Mesothelial cell of epicardium (in vitro differentiated cells): ENCODE measurements at places on chromosomes 5 and 9. TPM values are rescaled to one million over a fixed set of nuclear protein-coding genes. Genes with fewer than 3 reads are reported as not detected.

KIF24 gene
- 3.5 to 3.9 TPM (median 3.5 TPM) in 3 replicates for total RNA-seq

RPP25L gene
- 20.2 to 24.6 TPM (median 24.5 TPM) in 3 replicates for total RNA-seq

PRR16 gene
- total RNA-seq, result 1.9 to 2.7 TPM (median 2.1 TPM) in 3 replicates

CDX1 gene
- 0.51 to 1.1 TPM (median 0.68 TPM) in 3 replicates for total RNA-seq

GLRA1 gene
- not detected in 3 replicates for total RNA-seq

ARSI gene
- total RNA-seq, result 18.5 to 19.1 TPM (median 18.8 TPM) in 3 replicates

TAF11L4 gene
- total RNA-seq, result not detected in 3 replicates

DNA sequence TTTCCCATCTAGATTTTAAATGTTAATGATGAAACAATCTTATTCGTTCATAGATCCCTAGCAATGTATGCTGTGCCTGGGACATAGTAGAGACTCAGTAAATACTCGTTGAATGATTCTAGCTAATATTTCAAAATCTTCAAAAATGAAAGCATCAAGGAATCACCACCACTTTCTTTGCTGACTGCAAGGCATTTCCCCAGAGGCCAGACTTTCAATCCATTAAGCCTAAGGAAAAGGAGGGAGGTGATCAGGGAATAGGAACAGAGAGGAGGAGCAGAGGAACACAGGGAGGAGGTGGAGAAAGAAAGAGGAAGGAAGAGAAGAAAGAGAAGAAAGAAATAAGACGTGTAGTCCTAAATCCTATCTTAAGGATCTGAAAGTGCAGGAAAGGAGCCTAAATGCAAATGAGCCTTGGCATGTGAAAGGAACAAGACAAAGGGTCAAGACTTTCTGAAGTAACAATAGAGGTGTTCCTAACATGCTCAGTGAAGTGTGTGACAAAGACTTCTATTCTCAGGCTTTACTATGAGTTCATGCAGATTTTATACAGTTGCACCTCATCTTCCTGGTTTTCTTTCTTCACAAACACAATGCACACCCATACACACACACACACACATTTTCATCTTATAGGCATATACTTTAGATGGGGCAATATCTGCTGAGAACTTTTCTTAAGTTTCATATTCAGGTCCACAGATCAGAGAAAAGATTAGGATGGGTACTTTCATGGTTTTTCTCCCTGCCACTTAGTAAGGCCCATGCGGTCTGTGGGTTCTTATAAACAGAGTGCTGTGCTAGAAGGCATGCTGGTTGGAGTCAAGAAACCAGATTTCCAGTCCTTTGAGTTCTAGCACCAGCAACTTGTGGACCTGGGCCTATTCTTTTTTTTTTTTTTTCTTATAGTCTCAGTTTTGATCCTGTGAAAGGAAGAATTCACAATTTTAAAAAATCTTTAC, 512.2 kb upstream of the TNC start:
- DNase-seq, result no peak

GRCh38 chr9:112104401-112104800, 70.7 kb downstream of the SUSD1 start:
- DNase-seq, result no peak

DNA sequence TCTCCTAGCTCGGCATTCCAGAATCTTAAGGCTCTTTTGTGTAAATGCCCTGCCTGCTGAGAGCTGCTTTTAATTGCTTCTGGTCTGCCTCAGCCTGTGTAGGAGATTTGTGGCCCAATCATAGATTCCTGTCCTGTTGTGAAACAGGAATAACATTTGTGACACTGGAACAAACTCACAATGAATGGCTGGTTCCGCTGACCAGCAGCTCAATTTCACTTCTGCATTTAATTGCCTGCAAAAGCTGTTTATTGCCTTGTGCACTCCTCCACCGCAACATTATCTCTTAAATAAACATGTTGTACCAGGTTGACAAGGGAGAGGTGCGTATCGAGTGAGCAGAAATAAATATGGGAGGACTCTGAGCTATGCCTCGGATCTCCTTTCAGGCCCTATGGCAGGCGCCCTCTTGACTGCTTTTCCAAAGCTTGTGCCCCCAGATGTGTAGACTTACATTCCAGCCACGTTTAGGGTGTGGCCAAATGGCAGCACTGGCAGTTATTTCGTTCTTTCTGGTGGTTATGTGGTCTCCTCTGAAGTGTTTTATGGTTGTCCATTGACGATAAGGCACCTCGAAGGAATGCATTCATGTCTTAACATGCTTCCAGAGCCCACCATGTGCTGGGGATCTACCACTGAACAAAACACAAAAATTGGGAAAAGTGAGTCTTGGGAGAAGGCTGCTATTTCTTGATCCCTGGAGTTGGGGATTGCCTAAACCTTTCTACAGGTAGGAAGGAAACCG, 58.1 kb downstream of the DMRT1 start:
- no peak for DNase-seq

GRCh38 chr5:143142596-143143435, 260.7 kb downstream of the NR3C1 start:
- peak; percentile 46 for DNase-seq

- DNase-seq, result no peak
Measured at GRCh38 chr9:10000669-10001068, 612.1 kb downstream of the PTPRD start.

- DNase-seq, result no peak
Measured at GRCh38 chr5:23053846-23054245, 200.7 kb upstream of the CDH12 start.

- DNase-seq, result no peak
Measured at GRCh38 chr5:142654578-142655058, 31.3 kb downstream of the FGF1 start.

- DNase-seq, result no peak
Measured at GRCh38 chr9:78030296-78030552, 1.4 kb downstream of the GNAQ start.

GRCh38 chr9:110049699-110050450, 158.1 kb downstream of the C9orf152 start:
- DNase-seq, result no peak

DNA sequence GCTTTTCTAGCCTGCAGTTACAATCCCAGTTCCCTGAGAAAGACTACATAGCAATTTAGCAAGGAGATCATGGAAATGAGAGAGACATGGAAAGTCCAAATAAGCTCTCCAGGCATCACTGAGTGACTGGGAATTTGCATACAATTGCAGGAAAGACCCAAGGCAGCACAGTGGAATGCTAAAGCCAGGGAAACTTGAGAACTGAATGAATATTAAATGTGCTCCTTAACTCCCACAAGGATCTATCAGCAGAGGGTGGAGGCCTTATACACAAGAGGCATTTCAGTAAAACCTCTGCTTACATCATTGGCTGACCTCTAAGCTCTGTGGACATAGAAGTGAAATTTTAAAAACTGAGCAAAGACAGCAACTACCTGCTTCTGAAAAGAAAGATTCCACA, 355.6 kb upstream of the DAB2 start:
- no peak for DNase-seq

- no peak for DNase-seq
Measured at GRCh38 chr5:150195736-150196485, 6.0 kb downstream of the SLC6A7 start.

GRCh38 chr5:108543486-108543885, 161.6 kb upstream of the FBXL17 start:
- DNase-seq, result no peak

GRCh38 chr9:89352874-89353649, 34.8 kb downstream of the SECISBP2 start:
- DNase-seq, result no peak

- DNase-seq, result no peak
Measured at GRCh38 chr5:138102454-138103318, 18.9 kb downstream of the WNT8A start.

- no peak for DNase-seq
Measured at GRCh38 chr9:131667576-131667975, 72.3 kb downstream of the RAPGEF1 start.

GRCh38 chr9:12922224-12922866, 147.5 kb downstream of the LURAP1L start:
- no peak for DNase-seq

DNA sequence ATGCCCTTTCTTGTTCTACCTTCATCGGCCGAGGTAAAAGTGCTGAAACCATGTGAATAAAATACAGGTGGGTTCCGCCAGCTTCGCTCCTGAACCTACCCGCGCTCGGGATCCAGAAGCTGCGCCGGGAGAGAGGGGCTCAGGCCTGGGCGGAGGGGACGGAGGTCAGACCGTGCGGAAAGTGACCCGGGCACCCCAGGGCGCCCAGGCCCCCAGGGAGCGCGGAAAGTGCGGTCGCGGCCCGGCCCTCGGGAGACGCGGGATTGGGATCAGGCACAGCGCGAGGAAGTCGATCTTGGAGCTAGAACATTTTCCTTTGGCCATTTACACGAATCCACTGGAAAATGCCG, 329 bp downstream of the SYK start:
- DNase-seq, result no peak
